ENCODE measurements at places on chromosomes 13 and 19.

GRCh38 chr13:20170921-20171320 lies 10.1 kb upstream of the GJA3 start:
- DNase-seq, result no peak

- peak; percentile 94 for DNase-seq
Measured at GRCh38 chr13:37640499-37640898, 41.9 kb upstream of the POSTN start.

- DNase-seq, result peak; percentile 84
Measured at GRCh38 chr13:79393564-79394249, 12.3 kb downstream of the RBM26 start.

DNA sequence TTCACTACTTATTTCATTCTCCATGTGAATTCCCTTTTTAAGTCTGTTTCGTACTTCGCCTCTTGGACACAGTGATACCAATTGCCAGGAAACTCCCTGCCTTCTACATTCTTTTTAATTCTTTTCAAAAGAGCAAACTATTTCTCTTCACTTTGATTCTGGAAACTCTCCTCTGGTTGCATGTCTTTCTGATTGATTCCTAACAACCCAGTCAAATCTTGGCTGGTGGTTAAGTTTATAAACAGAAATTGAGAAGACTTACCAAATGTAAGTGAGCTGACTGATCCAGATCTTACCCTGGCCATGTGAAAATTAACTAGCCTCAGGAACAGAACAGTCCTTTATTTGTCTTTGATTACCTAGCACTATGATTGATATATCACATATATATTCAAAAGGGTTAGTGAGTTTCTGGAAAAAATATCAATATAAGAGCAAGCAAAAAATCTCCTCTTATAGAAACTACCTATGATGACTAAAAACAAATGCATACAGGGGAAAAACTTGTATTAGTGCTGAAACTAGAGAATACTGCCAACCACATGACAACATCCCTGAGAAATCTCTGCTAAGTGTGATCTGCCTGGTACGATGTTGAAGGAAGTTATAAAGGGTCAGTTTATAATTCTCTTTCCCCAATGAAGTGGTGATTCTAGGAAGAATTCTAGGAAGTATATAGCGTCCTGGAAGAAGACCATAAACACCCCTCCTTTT lies 152.6 kb upstream of the HTR2A start:
- peak; percentile 32 for DNase-seq

- peak; percentile 51 for DNase-seq
Measured at GRCh38 chr13:24683838-24684599, 3.8 kb downstream of the ATP12A start.

DNA sequence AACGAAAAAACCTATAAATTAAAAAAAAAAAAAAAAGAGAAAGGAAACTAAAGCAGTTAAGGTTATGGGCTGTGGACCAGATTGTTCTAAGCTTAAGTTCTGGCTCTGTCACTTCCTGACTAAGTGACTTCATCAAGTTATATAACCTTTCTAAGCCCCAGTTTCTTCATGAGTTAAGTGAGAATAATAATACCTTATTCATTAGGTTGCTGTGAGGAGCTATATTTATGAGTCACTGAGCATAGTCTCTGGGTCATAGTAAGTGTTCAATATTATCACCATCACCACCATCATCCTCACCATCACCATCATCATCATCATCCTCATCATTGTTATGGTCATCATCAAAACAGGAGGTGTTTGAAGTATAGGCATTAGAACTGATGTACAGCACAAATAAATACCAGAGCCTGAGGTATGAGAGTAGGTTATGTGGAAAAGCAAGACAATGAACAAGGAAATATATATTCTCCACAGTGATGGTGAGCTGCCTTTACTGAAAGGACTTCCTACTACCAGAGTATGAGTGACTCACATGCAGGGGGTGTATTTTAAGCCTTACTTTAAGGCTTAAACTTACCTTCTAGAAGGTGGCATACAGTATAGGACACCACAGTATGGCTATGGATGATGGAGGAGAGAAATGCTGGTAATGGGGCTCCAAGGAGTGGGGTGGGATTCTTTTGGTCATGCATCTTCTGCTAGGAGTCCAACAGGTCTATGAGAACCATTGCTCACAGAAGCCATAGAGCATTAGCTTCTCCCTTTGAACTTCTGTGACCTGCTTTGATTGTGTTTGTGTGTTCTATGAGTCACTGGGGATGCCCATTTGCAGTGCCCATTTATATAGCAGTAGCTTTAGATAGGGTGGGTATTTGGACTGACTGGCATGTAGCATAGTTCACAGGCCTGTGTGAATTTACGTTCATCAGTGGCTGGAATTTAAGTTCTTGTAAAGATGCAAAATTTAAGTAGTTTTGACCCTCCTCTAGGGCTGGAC lies 104.4 kb downstream of the KLF5 start:
- DNase-seq, result no peak

DNA sequence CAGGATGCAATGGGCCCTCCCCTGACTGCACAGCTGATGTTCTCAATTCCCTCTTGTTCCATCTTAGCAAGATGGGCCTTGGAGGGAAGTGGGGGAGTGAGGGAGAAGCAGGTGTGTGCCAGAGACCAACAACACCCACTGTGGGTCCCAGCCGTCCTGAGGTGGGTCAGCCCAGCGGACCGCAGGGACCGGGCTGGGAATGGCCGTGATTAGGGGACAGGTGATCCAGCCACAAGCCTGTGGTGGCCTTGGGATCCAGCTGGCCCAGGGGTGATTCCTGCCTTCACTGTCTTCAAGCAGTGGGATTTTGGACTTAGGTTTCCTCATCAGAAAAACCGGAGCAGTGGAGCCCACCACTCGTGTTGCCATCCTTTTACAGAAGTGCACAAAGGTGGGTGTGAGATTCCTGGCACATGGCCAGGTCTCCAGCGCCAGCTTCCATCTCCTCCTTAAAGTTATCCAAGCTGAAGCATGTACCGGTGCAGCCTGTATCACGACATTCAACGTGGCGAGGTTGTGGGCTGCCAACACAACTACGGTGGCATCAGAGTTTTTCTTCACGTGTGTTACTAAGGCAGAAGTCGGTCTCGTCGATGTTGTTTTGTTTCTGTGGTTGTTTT lies 9.0 kb upstream of the ATP11A start:
- no peak for DNase-seq

DNA sequence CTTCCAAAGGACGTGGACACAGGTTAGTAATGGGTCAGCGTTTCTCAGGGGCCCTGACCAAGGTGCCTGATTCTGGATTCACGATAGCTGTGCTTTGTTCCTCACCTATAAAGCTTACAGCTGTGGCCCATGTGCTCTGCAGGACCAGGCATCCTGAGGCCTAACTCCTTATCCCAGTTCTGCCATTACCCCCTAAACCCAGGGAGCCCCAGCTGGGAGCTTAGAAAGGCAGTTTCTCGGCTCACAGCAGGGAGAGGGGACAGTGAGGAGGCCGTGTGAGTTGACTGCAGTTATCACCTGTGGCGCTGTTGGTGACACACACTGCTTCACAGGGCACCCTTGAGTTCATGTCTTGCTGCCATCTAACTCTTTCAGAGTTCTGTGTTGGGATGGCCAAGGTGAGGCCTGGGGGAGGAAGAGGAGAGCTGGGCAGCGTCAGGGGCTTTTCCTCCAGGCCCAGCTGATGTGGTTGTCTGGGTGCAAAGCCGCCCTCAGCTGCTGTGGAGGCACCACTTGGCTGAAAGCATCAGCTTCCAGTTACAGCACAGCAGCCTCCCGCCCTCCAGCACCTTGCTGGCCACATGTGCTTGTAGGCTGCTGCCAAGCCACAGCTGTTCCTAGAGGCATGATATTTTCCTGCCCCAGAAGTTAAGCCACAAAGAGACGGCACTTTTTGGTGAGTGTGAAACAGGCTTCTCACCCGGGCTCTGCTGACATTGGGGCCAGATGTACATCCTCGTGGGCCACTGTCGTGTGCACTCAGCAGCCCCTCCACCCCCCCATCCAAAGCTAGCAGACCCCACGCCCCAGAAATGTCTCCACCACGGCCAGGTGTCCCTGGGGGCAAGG lies 99.6 kb upstream of the MCF2L start:
- no peak for DNase-seq

- DNase-seq, result no peak
Measured at GRCh38 chr19:38527466-38528136, 90.2 kb downstream of the MAP4K1 start.

GRCh38 chr13:100300243-100300642 lies 211.3 kb downstream of the PCCA start:
- no peak for DNase-seq

DNA sequence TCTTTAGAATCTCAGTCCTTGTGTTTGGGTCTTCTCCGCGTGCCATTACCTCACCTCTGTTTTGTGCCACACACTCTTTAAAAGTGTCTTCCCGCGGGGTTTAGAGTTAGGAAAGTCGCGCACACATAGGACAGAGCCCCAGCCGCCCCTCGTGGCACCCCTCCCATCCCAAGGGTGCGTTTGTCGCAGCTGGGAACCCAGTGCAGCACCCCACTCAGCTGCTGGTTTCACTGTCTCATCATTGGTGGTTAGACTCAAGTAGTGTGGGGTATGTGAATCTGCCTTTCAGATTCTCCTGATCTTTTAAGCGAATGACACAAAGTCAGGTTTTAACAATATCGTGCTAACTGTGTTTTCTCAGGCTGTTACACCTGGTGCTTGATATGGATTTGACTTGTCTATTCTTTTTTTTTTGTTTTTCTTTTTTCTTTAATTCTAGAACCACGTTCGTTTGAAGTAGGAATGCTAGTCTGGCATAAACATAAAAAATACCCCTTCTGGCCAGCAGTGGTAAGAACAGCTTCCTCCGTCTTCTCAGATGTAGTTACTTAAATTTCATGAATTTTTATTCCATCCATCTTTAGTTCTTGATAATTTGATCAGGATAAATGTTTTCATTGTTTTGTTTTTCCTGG lies 19.5 kb upstream of the NDUFS7 start:
- peak; percentile 63 for DNase-seq

DNA sequence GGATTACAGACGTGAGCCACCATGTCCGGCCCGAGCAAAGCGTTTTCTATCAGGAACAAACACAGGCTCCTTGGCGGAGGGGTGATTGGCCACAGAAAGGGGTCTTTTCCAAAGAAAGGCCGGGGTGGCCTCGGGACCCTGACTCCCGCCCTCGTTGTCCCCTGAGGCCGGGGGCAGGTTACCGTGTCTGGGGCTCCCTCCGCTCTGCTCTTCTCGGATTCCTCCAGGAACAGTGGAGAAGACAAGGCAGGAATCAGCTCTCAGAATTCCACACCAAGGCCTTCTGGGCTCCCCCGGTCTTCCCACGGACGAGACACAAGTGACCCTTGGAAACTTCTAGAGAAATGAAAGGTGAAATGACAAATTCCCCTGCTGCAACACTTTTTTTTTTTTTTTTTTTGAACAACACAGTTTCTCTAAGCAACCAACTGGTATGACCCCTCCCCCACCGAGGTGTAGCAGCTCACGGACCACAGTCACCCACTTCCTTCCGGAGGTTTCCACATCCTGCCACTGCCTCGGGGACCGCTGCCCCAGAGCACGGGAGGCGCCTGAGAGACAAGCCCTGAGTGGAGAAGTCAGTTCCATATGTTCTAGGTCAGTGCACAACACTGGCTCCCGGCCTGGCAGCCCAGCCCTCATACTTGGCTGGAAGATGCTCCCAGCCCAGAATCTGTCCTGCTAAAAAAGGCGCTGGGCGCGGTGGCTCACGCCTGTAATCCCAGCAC lies 11.0 kb downstream of the MOB3A start:
- peak; percentile 38 for DNase-seq

DNA sequence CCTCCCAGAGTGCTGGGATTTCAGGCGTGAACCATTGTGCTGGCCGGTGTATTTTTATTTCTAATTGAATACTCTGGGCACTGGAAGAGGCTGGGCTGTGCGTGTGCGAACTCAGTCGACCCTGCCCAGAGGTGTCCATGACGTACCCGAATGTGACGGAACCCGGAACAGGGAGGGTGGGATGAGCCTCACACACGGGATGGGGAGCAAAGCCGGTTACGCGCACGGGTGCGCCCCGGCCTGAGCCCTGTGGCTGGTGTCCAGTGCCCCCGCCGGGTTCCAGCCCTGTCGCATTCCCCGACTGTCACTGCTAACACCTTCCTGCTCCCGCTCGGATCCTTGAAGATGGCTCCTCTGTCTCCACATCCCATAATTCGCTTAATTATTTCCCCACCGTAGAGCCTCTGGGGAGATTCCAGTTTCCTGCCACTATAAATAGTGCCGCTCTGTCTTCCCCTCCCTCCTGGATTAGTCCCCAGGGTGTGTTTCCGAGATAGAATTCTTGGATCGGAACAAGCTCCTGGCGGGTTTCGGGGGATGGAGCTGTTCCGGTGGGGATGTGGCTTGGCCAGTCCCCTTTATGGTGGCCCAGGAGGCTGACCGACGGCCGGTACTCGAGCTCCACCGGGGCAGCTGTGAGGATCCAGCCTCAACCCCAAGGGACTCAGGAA lies 22.0 kb downstream of the SBNO2 start:
- DNase-seq, result no peak

GRCh38 chr19:31001991-31002390 lies 347.2 kb downstream of the TSHZ3 start:
- no peak for DNase-seq

DNA sequence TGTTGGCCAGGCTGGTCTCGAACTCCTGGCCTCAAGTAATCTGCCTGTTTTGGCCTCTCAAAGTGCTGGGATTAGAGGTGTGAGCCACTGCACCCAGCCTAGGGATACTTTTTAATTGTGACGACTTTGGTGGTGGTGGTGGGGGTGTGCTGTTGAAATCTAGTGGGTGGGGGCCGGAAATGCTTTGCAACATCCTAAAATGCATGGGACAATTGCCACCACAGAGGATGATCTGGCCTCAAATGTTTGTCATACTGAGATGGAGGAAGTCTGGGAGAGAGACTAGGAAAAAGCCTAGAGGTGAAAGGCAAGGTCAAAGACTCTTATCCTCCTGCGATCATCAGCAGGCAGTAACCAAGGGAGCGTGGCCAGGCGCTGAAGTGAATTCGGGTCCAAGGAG lies 1.4 kb downstream of the NWD1 start:
- DNase-seq, result no peak

GRCh38 chr13:44399074-44399473 lies 25.4 kb downstream of the SERP2 start:
- no peak for DNase-seq

- DNase-seq, result no peak
Measured at GRCh38 chr19:38375748-38376147, 1.4 kb downstream of the PSMD8 start.

GRCh38 chr19:33535226-33535625 lies 13.6 kb upstream of the PEPD start:
- no peak for DNase-seq

- no peak for DNase-seq
Measured at GRCh38 chr19:4542896-4543841, 3.3 kb upstream of the LRG1 start.

- no peak for DNase-seq
Measured at GRCh38 chr19:13089139-13089856, 13.4 kb downstream of the LYL1 start.

GRCh38 chr19:8333767-8334457 lies 9.2 kb downstream of the KANK3 start:
- no peak for DNase-seq
